Activated CD8-positive, alpha-beta memory T cell treated with anti-CD3 and anti-CD28 coated beads, Interleukin-2, amount 10 ng/mL, durations not matched to agents 7 days and 5 days (primary cell): ENCODE measurements at places on chromosomes 4 and X.

DNA sequence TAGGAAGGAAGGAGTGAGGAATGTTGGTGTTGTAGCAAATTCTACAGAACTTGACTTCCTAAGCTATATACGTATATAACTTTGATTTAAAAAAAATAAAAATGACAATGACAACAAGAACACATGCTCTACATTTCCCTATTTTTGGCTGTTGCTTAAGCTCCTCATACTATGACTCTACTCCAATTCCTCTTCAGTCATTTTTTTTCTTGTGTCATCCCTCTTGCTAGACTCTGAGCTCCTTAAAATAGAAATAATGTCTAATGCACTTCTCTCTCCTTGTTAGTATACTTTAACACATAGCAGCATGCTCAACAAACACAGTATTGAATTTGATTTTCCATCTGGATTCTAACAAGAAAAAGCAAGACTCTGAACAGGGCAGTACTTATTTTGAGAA lies 144.0 kb downstream of the HDX start:
- H3K36me3 ChIP-seq: no peaks in the 10 kb centered on the region
- no peaks in the 10 kb centered on the region for H3K4me1 ChIP-seq
- no peak overlapping the region for H3K27ac ChIP-seq
- H3K27me3 ChIP-seq: no peaks in the 10 kb centered on the region

DNA sequence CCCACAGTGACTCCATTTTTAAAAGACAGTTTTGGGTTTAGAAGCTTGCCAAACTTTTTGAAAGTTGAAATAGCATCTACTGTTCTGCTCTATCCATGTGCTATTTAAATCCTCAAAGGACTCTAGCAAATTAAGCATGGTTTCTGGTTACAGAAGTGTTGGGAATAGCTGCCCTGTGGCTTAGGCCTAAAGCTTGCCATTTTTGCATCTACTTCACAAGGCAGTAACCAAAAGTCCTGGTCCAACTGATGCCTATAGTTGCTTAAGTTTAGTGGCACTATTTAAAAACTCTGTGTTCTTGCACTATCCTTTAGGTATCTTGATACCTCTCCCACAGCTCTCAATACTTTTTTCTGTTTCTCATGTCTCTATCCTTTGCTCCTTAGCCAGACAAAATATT lies 251.0 kb upstream of the GPC4 start:
- H3K4me1 ChIP-seq: no peaks in the 10 kb centered on the region
- H3K27ac ChIP-seq: no peak overlapping the region
- DNase-seq: no peak
- H3K27me3 ChIP-seq: no peaks in the 10 kb centered on the region
- H3K4me3 ChIP-seq: no peak overlapping the region

- H3K27me3 ChIP-seq: peaks cover 10% of the 10 kb centered on the region
- H3K36me3 ChIP-seq: no peaks in the 10 kb centered on the region
- no peaks in the 10 kb centered on the region for H3K4me1 ChIP-seq
- no peak for DNase-seq
These were observed 30.7 kb upstream of the KLHL8 start for GRCh38 chr4:87251106-87251505.

DNA sequence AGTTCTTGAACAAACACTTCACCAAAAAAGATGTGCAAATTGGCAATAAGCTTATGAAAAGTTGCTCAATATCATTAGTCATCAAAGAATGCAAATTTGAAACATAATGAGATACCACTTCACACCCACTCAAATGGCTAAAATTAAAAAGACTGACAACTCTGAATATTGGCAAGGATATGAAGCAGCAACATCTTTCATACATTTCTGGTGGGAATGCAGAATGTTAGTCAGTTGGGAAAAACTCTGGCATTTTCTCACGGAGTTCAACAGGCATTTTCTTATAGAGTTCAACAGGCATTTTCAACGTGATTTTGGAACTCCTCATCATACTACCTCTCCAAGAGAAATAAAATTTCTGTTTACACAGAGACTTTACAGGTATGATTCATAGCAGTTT lies 297.4 kb upstream of the MAGEC2 start:
- H3K4me3 ChIP-seq: no peak overlapping the region
- H3K36me3 ChIP-seq: no peaks in the 10 kb centered on the region

DNA sequence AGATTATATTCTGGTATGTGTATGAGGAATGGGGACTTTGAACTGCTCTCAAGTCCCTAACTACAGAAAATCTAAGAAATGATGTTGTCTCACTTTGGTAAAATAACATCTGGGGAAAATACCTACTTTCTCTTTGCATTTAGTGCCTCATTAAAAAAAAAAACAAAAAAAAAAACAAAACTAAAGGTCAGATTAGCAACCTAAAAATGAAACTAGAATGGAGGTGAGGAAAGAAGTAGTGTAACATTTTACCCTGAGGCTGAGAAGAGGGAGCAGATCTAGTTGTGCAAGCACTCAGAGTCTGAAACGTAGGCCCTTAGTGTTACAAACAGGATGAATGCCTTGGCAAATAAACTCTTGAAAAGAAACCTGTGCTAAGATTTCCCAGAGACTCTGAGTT lies 56.0 kb downstream of the VGLL1 start:
- no peak for DNase-seq
- H3K4me3 ChIP-seq: peak overlapping the region; percentile 38
- peak overlapping the region; percentile 90 for H3K27ac ChIP-seq
- peaks cover 61% of the 10 kb centered on the region for H3K4me1 ChIP-seq

DNA sequence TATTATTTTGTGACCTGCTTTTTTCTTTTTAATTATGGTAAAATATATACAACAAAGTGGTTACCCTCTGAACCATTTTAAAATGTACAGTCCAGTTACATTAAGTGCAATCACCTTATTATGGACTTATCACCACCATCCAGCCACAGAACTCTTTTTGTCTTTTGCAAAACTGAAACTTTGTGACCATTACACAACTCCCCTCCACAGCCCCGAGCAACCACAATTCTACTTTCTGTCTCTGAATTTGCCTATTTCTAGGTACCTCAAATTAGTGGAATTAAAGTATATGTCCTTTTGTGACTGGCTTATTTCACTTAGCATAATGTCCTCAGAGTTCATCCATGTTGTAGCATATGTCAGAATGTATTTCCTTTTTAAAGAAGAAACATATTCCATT lies 39.3 kb upstream of the WWC2 start:
- no peak overlapping the region for H3K4me3 ChIP-seq
- H3K36me3 ChIP-seq: no peaks in the 10 kb centered on the region
- H3K27ac ChIP-seq: no peak overlapping the region

DNA sequence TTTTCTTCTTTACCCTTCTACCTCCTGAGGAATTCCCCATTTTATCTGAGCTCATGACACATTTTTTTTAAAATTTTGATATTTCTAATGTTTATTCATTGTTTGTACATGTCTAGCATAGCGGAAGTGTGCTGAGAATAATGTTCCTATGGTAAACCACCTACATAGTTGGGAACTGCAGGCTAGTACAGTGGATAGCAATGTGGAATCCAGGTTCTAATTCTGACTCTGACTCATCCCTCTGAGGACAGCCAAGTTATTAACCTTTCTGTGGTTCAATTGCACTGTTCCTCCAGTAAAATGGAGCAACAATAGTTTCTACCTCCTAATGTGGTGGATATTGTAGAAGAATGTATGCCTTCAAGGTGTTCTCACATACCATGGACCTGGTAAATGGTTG lies 20.6 kb upstream of the APELA start:
- no peaks in the 10 kb centered on the region for H3K36me3 ChIP-seq
- no peak overlapping the region for H3K4me3 ChIP-seq
- H3K27ac ChIP-seq: no peak overlapping the region

DNA sequence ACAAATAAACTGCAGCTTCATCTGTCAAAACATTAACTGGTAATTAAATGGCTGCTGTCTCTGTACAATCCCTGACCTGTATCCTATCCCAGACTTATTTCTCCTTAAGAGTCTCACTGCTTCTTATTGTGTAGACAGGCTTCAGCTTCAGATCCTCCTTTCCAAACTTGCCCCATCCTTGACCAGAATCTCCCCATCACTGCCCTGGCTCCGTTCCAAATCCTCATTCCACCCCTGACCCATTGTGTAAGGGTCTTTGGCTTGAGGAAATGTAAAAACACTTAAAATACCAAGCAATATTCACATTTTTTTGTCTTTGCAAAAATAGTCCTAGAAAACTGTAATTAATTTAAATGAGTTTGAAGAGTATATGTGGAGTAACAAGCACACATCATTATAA lies 152.6 kb upstream of the VEGFC start:
- H3K36me3 ChIP-seq: no peaks in the 10 kb centered on the region
- H3K4me1 ChIP-seq: no peaks in the 10 kb centered on the region
- no peak overlapping the region for H3K4me3 ChIP-seq

DNA sequence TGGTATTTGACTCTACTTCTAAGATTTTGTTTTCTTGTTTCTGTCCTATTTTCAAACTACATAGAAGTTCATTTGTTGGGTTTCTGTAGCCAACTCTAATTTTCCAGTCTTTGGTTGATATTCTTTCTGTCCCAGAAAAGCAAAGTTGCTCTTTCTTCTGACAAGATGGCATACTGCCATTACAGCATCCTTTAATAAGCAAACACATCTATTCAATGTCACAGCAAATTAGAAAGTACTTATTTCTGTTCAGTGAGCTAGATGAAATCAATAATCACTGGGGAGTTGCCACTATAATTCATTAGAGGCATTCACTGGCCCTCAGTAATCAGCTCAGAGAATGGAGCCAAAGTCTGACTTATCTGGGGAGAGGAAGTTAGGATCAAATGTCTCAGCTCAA lies 1258.0 kb upstream of the IGFBP7 start:
- H3K4me1 ChIP-seq: no peaks in the 10 kb centered on the region
- no peaks in the 10 kb centered on the region for H3K36me3 ChIP-seq
- no peaks in the 10 kb centered on the region for H3K27me3 ChIP-seq
- H3K4me3 ChIP-seq: no peak overlapping the region
- no peak overlapping the region for H3K27ac ChIP-seq
- DNase-seq: no peak

DNA sequence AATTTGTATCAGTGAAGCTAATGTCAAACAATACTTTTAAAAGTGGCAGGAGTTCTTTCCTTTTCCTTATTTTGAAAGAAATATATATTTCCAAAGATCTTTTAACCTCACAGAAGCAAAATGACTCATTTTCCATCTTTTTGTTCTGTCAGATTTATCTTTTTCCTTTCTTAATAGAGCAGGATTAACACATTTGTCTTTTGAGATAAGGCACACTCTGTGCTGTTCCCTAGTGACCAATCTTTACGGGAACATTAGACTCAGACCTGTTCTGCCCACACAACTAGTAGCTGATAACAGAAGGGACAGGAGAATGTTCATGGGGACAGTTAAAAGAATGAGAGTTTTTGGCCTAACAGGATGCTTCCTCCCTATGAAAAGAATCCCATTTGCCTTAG lies 381.2 kb downstream of the STPG2 start:
- no peak overlapping the region for H3K4me3 ChIP-seq
- no peak for DNase-seq
- H3K4me1 ChIP-seq: no peaks in the 10 kb centered on the region
- H3K27me3 ChIP-seq: no peaks in the 10 kb centered on the region
- H3K36me3 ChIP-seq: no peaks in the 10 kb centered on the region

- no peak for DNase-seq
- no peak overlapping the region for H3K27ac ChIP-seq
- no peaks in the 10 kb centered on the region for H3K4me1 ChIP-seq
- H3K36me3 ChIP-seq: no peaks in the 10 kb centered on the region
- no peak overlapping the region for H3K4me3 ChIP-seq
These were observed 169.9 kb downstream of the DHRSX start for GRCh38 chrX:2330910-2331309.

DNA sequence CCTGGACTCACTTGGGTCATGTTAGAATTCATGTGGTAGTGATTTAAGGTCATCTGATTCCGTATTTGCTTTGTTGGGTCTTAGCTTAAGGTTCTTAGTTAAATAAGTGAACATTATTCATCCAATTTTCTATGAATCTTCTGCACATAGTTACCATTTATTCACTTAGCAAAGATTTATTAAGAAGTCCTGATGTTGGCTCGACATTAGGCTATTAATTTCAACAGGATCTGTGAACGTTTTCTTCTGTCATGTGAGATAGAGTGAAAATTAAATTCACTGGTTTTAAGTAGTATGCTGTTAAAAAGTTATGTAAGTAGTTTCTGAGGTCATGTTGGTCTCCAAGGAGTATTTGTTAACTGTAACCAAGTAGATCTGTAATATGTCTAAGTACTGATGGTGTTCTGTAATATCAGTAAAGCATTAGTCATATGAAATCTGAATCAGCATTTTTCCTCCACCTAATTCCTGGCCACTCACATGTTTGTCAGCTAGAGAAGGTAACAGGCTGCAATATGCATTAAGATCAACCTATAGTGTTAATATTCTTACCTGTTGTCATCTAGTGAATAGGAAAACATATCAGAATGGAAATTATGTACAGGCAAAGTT lies 155.6 kb downstream of the PCDH7 start:
- no peaks in the 10 kb centered on the region for H3K4me1 ChIP-seq
- H3K4me3 ChIP-seq: no peak overlapping the region
- H3K27ac ChIP-seq: no peak overlapping the region
- DNase-seq: no peak
- H3K36me3 ChIP-seq: no peaks in the 10 kb centered on the region

- no peaks in the 10 kb centered on the region for H3K27me3 ChIP-seq
- H3K4me1 ChIP-seq: no peaks in the 10 kb centered on the region
- DNase-seq: no peak
- H3K36me3 ChIP-seq: no peaks in the 10 kb centered on the region
These were observed 302.7 kb downstream of the GPM6A start for GRCh38 chr4:175509320-175509719.

DNA sequence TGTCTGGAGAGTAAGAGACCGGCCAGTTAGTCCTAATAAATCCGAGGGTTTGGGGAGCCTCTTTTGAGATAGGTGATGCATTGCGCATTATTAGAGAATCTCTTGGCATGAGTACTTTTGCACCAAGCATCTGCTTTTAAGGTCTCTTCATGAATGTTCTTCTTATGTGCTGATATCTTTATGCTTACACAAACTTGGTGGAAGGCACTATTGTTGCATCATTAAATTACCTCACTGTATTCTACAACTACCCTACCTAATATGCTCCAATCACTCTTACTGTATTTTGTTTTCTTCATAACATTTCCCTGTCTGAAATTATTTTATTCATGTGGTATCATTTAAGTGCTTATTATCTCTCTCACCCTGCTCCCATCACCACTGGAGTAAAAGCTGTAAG lies 151.6 kb downstream of the PALLD start:
- no peak overlapping the region for H3K27ac ChIP-seq
- H3K4me1 ChIP-seq: no peaks in the 10 kb centered on the region
- no peaks in the 10 kb centered on the region for H3K36me3 ChIP-seq
- peaks cover 37% of the 10 kb centered on the region for H3K27me3 ChIP-seq
